Urothelium cell line (cell line): ENCODE measurements at places on chromosomes 4 and X.

DNA sequence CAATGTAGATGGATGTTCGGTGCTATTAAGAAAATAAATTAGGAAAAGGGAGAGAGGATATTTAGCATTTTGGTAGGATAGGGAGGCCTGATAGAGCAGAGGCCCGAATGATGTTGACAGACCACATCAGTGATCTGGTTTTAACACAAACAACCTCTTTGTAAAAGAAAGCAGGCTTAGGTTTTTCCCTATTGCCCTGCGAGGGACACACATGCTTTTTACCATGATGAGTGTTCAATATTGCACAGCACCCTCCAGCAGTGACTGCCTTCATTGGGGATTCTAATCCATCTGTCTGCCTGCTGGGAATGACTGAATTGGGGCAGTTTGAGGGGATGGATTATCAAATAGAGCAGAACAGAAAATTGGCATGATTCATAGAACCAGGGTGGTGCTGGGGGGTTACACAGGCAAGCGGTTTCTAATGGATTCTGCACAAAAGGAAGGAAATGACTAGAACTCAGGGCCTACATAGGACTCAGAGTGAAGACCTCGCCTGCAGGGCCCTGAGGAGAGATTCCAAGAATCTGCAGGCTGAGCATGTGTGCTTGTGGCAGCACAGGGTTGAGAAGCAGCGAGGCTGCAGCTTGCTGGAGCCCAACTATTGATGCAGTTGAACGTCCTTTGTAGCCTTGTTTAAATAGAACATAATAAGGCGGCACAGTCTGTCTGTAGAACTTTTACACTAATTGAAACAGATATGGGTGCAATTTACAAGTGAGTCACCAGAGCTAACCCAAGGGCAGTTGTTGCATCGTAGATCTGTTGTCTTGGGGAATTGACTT is 58.0 kb downstream of the RHOH start:
- peak; percentile 30 for DNase-seq

DNA sequence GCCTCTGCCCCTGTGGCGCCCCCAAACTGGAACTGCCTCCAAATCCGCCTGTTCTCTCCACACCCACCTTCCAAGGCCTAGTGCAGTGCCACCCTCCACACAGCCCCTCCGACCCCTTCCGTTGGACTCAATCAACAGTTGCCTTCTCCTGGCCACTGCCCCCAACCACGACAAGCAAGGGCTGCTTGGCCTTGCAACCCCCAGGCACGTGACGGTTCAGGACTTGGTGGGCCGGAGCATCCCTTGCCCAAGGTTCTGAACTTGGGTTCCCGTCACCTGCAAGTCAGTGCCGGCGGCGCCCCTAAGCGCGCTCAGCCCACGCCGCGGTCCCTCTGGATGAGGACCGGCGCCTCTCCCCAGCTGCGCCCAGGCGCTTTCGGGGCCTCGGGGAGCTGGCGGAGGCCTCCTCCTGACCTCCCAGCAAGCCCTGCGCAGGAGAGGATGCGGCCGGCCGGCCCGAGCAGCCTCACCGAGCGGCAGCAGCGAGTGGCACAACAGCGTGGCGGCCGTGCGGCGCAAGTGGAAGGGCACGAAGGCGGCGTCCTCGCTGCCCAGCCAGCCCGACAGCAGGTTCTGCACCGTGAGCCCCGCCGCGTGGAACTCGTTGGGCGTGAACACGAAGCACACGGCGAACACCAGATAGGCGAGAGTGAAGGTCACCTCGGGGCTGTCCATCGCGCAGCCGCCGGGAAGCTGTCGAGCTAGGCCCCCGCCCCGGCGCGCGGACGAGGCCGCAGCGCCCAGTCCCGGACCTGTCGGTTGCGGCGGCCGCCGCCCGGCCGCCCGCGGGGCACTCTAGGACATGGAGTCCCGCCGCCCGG is 750 bp downstream of the TMEM129 start:
- no peak for DNase-seq

GRCh38 chr4:168880072-168880675 is 129.9 kb downstream of the CBR4 start:
- DNase-seq, result no peak

DNA sequence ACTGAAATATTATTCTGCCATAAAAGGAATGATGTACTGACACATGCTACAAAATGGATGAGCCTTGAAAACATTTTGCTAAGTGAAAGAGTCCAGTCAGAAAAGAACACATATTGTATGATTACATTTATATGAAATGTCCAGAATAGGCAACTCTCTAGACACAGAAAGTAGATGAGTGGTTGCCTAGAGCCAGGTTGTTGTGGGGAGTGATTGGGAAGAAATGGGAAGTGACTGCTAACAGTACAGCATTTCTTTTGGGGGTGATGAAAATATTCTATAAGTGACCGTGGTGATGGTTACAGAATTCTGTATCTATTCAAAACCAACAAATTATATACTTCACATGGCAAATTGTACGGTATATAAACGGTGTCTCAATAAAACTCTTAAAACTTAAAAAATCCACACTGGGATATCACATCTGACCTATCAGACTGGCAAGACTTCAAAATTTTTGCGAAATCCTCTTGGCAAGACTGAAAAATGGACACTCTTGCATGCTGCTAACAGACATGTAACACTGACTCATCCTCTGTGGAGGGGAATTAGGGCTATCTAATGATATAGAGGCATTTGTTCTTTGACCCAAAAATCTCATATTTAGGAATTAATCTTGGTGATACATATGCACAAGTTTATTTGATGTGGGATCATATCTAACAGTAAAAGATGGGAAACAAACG is 71.8 kb downstream of the FAM13A start:
- no peak for DNase-seq

- DNase-seq, result no peak
Measured at GRCh38 chr4:135777361-135777760, 1575.8 kb upstream of the PABPC4L start.

GRCh38 chrX:39956803-39957394 is 140.9 kb downstream of the BCOR start:
- DNase-seq, result no peak

GRCh38 chr4:132488555-132488954 is 660.5 kb upstream of the PCDH10 start:
- no peak for DNase-seq
